Ascending aorta (tissue), 2 donors: ENCODE measurements at places on chromosomes 2 and 18. TPM values are rescaled to one million over a fixed set of nuclear protein-coding genes. Genes with fewer than 3 reads are reported as not detected.

Gene GCG
- not detected for total RNA-seq

Gene TRIM43
- not detected for total RNA-seq

Gene KHK
- 0.85 TPM for total RNA-seq

Gene TTR
- total RNA-seq: 5.2 TPM

Gene UGT1A9
- not detected for total RNA-seq

Gene ANO7
- total RNA-seq: 0.43 TPM

Gene CNRIP1
- 37.7 TPM for total RNA-seq

Gene UGT1A3
- not detected for total RNA-seq

Gene MGAT4A
- 8.0 TPM for total RNA-seq

Gene GRHL1
- 0.43 TPM for total RNA-seq

Gene SNORC
- total RNA-seq: not detected

Gene ZNF396
- total RNA-seq: 0.21 TPM

Gene GAL3ST2
- total RNA-seq: not detected

Gene QPCT
- 1.8 TPM for total RNA-seq

Gene GPBAR1
- total RNA-seq: not detected

Gene LINC00305
- not detected for total RNA-seq

Gene DHRS9
- total RNA-seq: not detected

Gene IMP4
- total RNA-seq: 97.9 TPM

Gene GALNT13
- not detected for total RNA-seq

Gene POU3F3
- 0.21 TPM for total RNA-seq

Gene TFCP2L1
- 5.5 TPM for total RNA-seq

Gene EMX1
- total RNA-seq: not detected

Gene SIGLEC15
- not detected for total RNA-seq

Gene TMEM178A
- 29.5 TPM for total RNA-seq

Gene GAREM1
- 8.9 TPM for total RNA-seq

Gene MLPH
- 91.0 TPM for total RNA-seq

Gene GAD1
- 0.96 TPM for total RNA-seq

Gene SPDYA
- 0.32 TPM for total RNA-seq

Gene DQX1
- not detected for total RNA-seq

Gene NEMP2
- 0.43 TPM for total RNA-seq

Gene SFXN5
- 9.3 TPM for total RNA-seq

Gene MARCO
- total RNA-seq: 28.4 TPM

Gene C2orf66
- not detected for total RNA-seq

Gene ZNF521
- total RNA-seq: 41.6 TPM

Gene LRP1B
- total RNA-seq: not detected

Gene HOXD13
- total RNA-seq: not detected

Gene EPB41L3
- total RNA-seq: 90.9 TPM

Gene RGPD6
- total RNA-seq: 21.9 TPM

Gene RPRM
- not detected for total RNA-seq
